Activated CD8-positive, alpha-beta memory T cell treated with anti-CD3 and anti-CD28 coated beads for 24 hours (primary cell): ENCODE measurements at places on chromosomes 4 and X.

DNA sequence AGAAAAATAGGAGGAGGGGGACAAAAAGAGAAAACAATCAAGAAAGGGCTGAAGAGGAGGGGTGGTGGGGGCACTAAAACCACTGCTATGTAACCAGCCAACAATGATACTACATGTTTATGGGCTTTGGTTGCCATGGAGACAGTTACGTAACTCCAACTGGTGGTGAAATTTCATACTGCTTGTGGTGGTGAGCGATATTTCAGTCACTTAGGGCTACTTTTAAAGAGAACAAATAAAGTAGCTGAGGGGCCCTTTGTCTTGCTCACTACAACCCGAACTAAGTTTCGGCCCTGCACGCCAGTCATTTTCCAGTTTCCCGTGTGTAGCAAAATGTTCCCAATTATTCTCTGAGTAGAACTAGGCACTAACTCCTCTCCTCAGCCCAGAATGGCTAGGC is 275.2 kb upstream of the EDA2R start:
- no peak for DNase-seq

DNA sequence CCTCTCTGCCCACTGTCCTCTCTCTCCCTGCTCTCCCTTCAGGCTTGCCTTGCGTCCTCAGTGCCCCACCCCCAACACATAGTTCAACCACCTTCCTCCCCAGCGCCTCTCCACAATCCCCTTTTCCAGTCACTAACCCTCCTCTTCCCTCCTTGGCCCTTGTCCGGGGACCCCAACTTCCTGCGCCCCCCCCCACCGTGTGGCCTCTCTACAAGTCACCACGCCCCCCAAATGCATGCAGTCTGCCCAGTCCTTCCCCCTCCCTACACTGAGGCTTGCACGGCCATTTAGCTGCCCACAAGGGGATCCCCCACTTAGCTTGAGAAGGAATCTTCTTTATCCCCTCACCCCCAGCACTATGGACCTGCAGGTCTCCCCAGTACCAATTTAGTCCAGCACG is 569 bp downstream of the CXCR3 start:
- DNase-seq, result no peak

GRCh38 chr4:792626-793092 is 33.3 kb downstream of the CPLX1 start:
- no peak for DNase-seq

GRCh38 chr4:141788169-141788915 is 152.0 kb downstream of the IL15 start:
- no peak for DNase-seq
